ENCODE measurements at places on chromosomes 7 and 10. TPM values are rescaled to one million over a fixed set of nuclear protein-coding genes. Genes with fewer than 3 reads are reported as not detected.

The RAB19 gene
- total RNA-seq, result 8.9 TPM

The JCAD gene
- total RNA-seq, result not detected

The ADAM12 gene
- total RNA-seq, result 5.7 TPM

The CRTAC1 gene
- not detected for total RNA-seq

The H2BK1 gene
- total RNA-seq, result 4.0 TPM

The MYPN gene
- total RNA-seq, result not detected

The KNDC1 gene
- total RNA-seq, result 0.54 TPM

The VWDE gene
- total RNA-seq, result 0.54 TPM

The NXPH1 gene
- not detected for total RNA-seq

The PAX4 gene
- not detected for total RNA-seq

The PANK1 gene
- 1.8 TPM for total RNA-seq

The SLC16A9 gene
- total RNA-seq, result not detected

The SLK gene
- total RNA-seq, result 20.9 TPM

The GPC2 gene
- total RNA-seq, result 12.4 TPM

The TLX1 gene
- total RNA-seq, result not detected

The UNC5B gene
- total RNA-seq, result 0.19 TPM

The TFPI2 gene
- not detected for total RNA-seq

The LIPM gene
- not detected for total RNA-seq

The CYP26C1 gene
- total RNA-seq, result 0.23 TPM

The CUBN gene
- 8.6 TPM for total RNA-seq

The HYAL4 gene
- not detected for total RNA-seq

The PUS7 gene
- 5.7 TPM for total RNA-seq

The DHX32 gene
- total RNA-seq, result 13.4 TPM

The CACNB2 gene
- not detected for total RNA-seq

The HTR5A gene
- total RNA-seq, result not detected

The ENTPD1 gene
- total RNA-seq, result 4.6 TPM

The AHCYL2 gene
- 15.2 TPM for total RNA-seq

The PRDX3 gene
- 17.9 TPM for total RNA-seq

The NKX2-3 gene
- not detected for total RNA-seq

Measured in T-cell (primary cell).